ENCODE measurements at places on chromosomes 7 and 10.

GRCh38 chr7:28847681-28848080 is 110.4 kb downstream of the TRIL start:
- DNase-seq: no peak

DNA sequence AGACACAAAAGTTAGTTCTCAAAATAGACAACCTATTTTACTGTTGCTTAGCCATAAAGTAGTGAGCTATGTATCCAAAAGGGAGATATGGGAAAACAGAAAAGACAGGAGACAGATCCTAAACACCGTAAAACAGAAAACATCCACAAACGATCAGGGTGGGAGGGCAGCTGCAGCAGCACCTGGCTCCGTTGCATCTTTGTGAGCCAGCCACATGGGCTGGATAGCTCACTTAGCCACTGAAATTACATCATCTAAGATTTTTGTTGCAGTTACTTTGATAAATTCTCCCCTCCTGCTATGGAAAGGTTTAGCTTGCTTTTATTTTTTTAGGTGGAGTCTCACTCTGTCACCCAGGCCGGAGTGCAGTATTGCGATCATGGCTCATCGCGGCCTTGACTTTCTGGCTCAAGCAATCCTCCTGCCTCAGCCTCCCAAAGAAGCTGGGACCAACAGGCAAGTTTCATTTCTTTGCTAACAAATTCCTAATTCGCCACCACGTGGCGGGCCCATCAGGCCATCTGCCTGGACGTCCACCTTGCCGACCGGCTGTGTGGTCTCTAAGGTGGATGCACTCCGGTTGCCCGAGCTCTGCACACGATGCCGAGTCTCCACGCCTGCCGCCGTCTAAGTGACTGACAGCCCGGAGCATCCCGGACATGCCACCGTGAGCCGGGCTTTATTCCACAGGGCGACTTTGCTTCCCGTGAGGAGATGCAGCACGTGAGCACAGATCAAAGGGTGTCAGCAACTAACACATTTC is 159.8 kb downstream of the DIP2C start:
- DNase-seq: no peak

DNA sequence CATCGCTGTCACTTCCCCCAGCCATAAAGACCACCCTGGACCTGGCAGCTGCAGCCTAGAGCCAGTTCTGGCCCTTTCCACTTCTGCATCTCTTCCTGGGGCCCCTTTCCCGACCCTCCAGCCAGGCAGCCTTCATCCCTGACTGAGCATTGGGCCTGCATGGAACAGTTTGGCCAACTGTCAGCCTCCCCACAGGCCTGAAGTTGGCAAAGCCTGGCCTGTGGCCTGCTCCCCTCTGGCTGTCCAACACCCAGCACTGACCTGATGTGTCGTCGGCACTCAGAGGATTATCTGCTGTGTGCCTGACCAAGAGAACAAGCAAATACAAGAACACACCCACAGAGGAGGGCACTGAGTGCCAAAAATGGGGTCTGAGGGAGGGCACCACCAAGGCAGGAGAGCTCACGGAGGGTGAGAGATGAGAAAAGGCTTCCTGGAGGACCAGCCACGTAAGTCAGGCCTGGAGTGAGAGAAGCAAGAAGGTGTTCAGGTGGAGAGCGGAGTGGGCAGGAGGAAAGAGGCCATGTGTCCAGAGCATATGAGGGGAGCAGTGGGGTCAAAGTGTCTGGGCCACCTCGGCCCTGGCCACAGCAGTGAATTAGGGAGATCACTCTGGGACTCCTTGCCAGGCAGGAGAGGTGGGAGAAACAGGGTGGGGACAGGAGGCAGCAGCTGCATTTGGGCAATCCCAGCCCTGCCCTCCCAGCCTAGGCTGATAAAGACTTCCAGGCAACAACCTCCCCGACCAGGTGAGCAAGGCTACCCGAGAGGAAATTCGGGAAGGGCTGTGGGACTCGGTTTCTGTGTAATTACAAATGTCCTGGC is 4.5 kb downstream of the GPRIN2 start:
- DNase-seq: no peak

DNA sequence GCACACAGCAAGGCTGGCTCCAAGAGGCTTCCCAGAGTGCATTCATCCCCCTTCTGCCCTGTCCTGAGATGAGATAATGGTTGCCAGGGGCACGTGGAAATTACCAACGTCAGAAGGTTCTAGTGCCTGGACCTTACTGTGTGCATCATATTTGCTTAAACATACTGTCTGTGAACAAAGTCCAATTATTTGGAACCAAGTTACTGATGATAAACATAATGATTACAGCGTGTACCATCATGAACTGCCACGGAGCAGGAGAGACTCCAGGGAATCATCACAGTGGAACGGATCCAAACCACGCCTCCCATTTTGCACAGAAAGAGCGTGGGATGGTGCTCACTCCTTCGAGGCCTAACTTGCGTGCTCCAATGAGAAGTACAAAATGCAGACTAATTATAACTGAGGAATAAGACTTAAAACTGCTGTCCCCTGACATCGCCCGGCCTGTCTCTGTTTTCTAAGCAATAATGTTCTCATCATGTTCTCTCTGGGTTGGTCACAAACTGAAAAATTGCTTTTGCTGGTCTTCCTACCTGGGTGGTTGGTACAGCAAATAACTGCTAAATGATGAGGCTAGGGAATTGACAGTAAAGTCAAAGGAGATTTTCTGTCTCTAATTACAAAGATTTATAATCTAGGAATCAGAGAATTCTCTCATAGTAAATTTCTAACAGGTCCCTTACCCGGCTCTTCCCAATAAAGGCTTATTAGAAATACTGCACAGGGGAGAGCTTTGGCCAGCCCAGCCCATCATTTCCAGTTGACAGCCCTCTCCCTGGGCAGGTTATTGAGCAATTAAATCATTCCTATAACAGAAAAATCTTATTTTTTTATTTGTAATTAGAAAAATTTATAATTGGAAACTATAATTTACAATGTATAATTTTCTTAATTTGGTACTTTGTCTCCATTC is 182.2 kb downstream of the CAMK1D start:
- no peak for DNase-seq

GRCh38 chr10:43135064-43135463 is 3.2 kb upstream of the CSGALNACT2 start:
- no peak for DNase-seq

GRCh38 chr7:22361795-22362194 is 4.8 kb upstream of the RAPGEF5 start:
- no peak for DNase-seq

GRCh38 chr10:24118246-24118645 is 90.7 kb upstream of the KIAA1217 start:
- DNase-seq: no peak

- DNase-seq: no peak
These were observed 133.1 kb downstream of the ADARB2 start for GRCh38 chr10:1604246-1604645.

GRCh38 chr10:48207853-48208252 is 66.6 kb downstream of the FRMPD2 start:
- DNase-seq: no peak

- DNase-seq: peak; percentile 9
These were observed 977 bp downstream of the CACNB2 start for GRCh38 chr10:18140957-18141845.

GRCh38 chr10:59754951-59755350 is 1.7 kb upstream of the MRLN start:
- DNase-seq: no peak

GRCh38 chr10:79149662-79150443 is 81.1 kb downstream of the ZMIZ1 start:
- DNase-seq: peak; percentile 80

GRCh38 chr7:39100270-39100669 is 122.6 kb downstream of the POU6F2 start:
- DNase-seq: no peak

DNA sequence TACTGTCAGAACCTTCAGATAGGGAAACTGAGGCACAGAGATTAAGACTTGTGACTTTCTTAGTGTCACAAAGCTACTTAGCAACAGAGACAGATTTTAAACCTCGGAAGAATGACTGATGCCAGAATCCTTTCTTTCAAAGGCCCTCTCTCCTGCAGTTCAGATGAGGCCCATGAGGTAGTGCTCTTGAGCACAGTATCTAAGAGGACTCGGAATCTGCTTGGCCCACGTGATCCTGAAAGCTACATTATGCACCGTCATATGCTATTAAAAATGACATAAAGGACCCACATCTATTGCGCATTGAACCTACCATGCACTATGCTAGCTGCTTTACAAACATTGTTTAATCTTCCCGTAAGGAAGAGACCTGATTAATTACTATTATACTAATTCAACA is 355.9 kb downstream of the SFMBT2 start:
- DNase-seq: no peak

DNA sequence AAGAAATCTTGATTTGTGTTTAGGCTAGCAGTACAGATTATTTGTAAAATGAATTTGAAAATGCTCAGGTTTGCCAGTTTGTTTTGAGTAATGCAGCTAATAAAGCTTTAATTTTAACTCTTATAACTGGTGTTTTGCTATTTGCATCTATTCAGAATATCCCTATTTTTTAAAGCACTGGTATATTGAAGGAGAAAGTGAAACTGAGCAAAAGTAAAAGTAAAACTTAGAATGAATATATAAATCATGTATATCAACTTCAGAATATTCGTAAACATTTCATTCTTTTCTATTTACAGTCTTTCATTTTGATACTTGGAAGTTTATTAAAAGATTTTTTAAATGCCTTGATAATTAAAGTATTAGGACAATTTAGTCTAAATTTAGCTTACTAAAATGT is 26.2 kb downstream of the TASOR2 start:
- no peak for DNase-seq

GRCh38 chr10:63206997-63207811 is 74.1 kb downstream of the NRBF2 start:
- no peak for DNase-seq

GRCh38 chr7:29288181-29289091 is 93.9 kb downstream of the CHN2 start:
- DNase-seq: no peak

DNA sequence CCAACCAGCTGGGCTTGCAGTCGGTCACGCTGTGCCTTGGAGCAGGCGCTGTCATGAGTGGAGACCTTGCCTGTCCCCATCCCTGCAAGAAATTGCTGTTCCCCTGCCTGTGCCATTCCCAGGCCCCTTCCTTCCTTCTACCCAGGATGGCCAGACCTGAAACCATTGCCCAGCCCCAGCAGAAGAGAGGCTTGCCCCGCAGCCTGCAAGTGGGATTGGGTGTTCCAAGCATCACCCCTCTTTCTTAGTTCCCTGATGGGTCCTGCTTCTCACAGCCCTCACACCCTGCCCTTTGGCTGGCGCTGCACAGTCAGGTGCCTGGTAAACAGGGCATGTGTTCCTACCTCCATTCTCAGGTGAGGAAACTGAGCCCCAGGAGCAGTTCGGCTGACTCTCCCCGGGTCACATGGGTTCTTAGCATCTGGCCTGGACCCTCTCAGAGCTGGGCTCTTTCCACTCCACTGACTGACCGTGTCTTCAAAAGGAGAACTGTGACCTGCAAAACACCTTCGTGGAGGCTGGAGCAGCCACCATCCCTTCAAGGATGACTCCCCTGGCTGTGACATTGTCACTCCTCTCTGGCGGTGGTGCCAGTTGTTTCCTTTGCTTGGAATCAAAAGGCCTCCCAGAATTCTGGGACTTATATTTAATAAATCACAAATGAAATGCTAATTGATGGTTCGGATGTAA is 41.9 kb upstream of the PDCD4 start:
- no peak for DNase-seq

- no peak for DNase-seq
These were observed 190.5 kb downstream of the HECW1 start for GRCh38 chr7:43302773-43303460.

GRCh38 chr7:42495256-42495655 is 258.2 kb upstream of the GLI3 start:
- no peak for DNase-seq

DNA sequence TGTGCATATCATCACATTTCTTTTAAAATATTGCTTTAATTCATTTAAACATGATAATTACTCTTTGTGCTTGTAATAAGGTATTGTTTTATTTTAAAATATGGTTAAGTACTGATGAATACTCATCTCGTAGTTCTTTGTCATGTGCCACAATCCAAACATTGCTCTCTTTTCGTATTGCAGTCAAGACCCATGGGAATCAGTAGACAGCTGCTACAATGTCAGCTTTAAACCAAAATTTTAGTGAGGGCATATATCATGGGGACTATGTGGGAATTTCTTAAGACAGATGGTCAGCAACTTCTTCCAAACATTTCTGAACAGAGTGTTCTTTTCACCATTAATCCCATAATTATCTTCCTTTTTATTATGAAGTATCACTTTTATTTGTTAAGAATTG is 77.2 kb upstream of the FZD1 start:
- DNase-seq: no peak

DNA sequence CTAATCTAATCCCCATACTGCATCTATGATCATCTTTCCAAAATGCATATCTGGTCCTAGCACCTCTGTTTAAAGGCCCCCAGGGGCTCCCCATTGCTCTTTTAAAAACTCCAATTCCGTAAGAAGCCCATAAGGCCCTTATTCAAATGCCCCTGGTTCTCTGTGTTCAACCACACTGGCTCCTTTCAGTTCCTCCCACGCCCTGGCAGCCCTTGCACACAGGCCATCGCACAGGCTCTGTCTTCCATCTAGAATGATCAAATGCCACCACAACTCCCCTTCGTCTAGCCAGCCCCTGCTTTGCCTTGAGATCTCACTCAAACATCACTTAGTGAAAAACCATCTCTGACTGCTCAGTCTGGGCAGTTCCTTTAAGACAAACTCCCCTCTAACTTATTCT is 112.9 kb upstream of the LYZL2 start:
- DNase-seq: no peak

DNA sequence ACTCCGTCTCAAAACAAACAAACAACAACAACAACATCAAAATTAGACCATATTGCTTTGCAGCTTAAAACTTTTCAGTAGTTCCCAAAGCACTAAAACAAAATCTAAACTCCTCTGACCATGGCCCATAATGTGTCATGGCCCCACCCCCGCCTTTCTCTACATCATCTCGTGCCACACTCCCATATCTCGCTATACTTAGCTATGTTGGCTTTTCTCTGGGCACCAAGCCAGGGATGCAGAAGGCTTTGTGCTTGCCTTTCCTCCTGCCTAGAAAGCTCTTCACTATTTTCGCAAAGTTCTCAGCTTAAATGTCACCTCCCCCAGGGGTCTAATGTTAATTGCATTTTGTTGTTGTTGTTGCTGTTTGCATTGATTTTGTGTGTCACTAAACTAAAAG is 15.1 kb upstream of the SLC16A12 start:
- DNase-seq: no peak
